ENCODE measurements at places on chromosomes 7 and 10.
A peak's percentile ranks its signal among the peaks of the same experiment; 100 is the strongest.

DNA sequence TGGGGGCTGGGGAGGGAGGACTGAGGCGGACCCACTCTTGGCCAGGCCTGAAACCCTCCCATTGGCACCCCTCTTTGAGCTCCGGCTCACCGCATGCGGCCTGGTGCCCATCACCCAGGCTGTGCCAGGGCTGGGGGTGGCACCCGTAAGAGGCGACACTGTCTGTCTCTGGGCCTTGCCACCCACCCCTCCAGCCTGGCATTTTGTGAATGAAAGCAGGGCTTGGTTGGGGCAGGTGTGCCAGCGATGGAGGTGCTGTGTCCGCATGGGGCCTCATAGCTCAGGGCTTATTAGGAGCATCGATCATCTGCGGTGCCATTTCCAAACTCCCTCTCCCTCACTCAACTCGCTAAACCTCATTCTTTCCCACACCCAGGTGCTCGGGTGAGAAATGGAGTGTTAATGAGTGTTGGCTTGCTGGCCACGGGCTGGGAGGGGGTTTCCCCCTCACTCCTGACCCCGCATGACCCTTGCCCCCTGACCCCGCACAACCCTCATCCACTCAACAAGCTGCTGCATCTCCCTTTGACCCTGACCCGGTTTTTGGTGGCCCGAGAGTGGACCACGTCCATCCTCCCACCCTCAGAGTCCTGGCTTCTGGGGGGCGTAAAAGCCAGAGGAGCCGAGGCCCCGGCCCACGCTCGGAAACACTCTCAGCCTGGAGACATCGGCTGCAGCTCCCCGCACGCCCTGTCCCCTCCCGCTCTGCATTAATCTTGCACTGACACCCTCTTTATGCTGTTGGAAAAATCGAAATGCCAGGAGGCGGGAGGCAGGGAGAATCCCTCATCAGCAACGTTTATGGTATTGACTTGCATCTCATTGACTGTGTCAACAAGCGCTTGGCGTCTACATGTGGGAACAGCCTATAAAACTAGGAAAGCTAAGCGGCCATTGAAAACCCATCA lies 161.2 kb downstream of the DNAJB6 start:
- DNase-seq = no peak

DNA sequence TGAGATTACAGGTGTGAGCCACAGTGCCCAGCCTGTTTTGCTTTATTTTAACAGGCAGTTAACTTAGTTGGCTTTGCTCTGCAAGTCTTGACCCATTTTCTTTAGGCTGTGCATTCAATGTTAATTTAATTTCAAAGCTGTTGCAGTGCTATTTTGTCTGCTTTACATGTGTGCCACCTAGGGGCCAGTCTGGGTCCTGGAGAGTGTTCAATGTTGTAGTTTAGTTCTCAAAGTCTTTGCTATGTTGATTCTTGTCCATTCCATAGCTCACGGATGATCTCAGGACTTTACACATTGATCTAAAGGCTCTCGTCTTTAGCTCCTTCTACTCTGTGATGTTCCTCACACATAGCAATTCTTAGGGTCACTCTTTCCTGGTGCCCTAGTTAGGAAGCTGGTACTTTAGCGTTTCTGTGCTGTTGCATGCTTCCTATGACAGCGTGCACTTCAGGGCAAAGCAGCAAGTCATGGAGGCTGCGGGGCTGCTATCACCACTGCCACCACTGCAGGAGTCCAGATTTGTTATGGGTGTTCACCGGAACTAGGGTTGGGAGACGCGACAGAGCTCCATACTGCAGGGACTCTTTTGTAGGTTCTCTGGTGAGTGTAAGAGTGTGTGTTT lies 16.4 kb upstream of the ABCA13 start:
- DNase-seq = peak; percentile 61

DNA sequence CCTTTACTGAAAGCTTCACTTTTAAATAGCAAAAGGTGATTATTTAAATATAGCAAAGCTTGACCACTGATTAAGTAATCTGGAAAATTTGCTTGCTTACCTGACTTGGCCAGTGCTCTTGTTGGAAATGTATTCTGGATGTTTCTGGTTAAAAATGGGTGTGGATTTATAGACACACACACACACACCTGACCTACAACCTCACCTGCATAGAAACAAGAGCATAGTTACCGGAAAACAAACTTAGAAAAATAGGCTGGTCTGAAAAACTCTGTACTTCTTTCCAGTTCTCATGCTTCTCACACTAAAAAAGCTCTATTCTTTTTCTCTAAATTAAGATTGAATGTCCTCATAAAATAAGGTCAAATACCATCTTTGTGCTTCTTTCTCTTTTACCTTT lies at the start of gene AGR3:
AGR3 (minus strand) TSS at position 140 of the 400 bp plus-strand sequence. CDS start 3,365 bp downstream, outside the sequence.
- DNase-seq = no peak

DNA sequence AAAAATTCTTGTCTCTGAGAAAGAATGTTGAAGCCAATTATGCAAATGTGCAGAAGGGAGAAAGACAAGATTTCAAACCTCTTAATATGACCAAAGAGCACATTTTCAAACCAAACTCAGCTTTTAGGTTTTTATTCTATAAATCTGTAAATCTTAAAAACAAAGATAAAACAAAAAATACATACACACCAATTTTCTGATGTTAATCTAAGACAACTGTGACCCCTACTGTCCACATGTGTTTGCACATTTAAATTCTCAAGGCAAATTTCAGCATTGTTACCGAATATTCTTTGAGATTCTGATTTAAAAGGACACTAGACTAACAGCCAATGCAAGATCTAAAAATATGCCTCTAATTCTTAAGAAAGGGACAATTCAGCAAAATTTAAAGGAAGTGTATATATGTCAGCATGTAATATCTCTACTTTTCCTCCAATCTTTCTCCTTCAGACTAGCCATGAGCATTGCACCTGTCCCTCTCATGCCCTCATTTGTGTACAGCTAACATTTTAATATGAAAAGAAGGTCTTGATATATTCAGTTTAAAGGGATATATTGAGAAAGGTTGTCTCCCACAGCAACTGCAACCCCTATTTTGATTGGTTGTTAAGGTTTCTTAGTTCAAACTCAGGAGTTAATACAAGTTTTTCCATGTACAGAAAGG lies 417.9 kb downstream of the IPMK start:
- DNase-seq = peak; percentile 13

DNA sequence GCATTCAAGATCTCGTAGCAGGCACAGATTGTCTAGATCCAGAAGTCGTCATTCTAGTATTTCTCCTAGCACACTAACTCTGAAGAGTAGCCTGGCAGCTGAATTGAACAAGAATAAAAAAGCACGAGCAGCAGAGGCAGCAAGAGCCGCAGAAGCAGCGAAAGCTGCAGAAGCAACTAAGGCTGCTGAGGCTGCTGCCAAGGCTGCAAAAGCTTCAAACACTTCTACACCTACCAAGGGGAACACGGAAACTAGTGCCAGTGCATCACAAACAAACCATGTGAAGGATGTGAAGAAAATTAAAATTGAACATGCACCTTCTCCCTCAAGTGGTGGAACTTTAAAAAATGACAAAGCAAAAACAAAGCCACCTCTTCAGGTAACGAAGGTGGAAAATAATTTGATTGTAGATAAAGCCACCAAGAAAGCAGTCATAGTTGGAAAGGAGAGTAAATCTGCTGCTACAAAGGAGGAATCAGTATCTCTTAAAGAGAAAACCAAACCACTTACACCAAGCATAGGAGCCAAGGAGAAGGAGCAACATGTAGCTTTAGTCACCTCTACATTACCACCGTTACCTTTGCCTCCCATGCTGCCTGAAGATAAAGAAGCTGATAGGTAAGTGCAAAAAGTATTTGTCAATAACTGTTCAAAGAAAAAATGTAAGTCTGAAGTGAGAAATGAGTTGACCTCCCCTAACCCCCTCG lies 37.7 kb downstream of the CDK13 start:
- DNase-seq = no peak
